ENCODE measurements at places on chromosomes 16 and 17. TPM values are rescaled to one million over a fixed set of nuclear protein-coding genes. Genes with fewer than 3 reads are reported as not detected.

CACNA1H gene
- total RNA-seq, result 10.7 TPM

SEPTIN12 gene
- total RNA-seq, result not detected

NOXO1 gene
- 1.1 TPM for total RNA-seq

PRCD gene
- total RNA-seq, result 12.9 TPM

Data from dorsolateral prefrontal cortex (tissue), 122 donors.